Stimulated activated CD8-positive, alpha-beta memory T cell treated with anti-CD3 and anti-CD28 coated beads, Interleukin-2, amount 100 ng/mL, for 1 hour (primary cell): ENCODE measurements at places on chromosomes 1 and 21.

GRCh38 chr1:6880951-6881690 is 95.9 kb downstream of the CAMTA1 start:
- no peak for DNase-seq

DNA sequence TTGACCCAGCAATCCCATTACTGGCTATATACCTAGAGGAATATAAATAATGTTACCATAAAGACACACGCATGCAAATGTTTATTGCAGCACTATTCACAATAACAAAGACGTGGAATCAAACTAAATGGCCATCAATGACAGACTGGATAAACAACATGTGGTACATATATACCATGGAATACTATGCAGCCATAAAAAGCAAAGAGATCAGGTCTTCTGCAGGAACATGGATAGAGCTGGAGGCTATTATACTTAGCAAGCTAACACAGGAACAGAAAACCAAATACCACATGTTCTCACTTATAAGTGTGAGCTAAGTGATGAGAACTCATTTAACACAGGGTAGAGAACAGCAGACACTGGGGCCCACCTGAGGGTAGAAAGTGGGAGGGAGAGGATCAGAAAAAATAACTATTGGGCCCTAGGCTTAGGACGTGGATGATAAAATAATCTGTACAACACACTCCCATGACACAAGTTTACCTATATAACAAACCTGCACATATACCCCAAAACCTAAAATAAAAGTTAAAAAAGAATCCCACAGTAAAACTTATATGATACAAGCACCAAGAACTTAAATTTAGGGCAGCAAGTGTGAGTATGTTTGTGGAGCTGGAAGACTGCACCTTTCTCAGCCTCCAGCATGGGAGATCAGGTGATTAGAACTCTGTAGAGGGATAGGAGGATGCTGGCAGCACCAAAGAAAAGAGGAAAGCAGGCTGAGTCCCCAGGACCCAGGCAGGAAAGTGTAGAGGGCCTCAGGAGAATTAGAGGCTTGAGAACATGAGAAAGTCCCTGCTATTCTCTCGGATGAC is 320.8 kb upstream of the USP24 start:
- DNase-seq: no peak

DNA sequence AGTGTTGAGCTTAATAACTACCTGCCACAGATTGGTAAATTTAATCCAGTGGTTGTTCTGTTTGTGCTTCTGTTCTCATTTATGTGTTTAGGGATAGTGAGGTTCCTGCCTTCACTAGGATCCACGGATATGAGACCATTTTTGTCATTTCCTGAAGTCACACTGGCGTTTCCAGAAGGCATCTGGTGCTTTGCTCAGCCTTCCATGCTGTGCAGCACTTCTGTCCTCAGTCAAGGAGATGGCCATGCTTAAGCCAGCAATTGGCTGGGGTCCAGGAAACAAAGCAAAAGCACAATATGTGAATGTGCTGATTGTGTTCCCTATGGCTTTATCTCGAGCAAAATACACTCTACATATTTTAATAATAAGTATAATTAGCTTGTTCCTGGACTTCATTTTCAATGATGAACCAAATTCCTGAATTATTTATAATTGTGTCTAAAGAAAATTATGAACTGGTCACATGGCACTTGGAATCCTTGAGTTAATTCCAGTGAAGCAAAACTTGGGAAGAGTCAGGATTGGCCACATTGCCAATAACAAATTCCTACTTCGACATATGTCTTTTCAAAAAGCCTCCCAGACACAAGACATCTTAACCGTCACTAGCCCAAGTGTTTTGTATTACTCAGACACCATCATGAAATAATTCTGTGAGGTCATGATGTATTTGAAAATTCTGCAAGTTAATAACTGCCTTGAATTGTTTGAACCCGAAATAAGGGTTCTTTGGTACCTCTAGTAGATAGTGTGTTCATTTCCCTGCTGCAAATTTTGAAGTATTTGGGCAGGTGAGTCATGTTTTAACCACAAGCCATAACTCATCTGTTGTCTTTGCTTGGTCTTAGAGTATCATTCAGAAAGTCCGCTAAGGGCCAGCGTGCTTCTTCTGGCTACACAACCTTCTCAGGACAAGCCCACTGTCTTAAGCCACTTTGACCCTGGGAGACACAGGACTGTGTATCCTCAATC is 412.4 kb downstream of the DISC1 start:
- no peak for DNase-seq

GRCh38 chr21:31103571-31104265 is 65.4 kb upstream of the KRTAP19-8 start:
- no peak for DNase-seq

- no peak for DNase-seq
Observed at GRCh38 chr1:155170806-155171205, 2.3 kb downstream of the KRTCAP2 start.

DNA sequence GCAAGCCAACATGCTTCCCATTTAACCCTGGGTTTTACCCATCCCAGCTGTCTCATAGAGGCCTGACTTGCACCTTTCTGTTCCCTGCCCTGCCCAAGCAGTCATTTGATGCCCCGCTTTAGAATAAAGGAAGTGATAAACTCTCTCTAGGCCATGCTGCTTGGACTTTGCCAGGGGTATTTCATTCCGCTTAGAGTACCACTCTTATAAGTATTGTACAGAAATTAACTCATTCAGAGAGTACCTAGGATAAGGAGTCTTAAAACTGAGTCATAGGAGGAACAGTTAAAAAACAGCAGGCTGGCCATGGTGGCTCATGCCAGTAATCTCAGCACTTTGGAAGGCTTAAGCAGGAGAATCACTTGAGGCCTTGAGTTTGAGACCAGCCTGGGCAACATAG is 21.0 kb upstream of the LYST start:
- no peak for DNase-seq

GRCh38 chr1:162530307-162530987 is 31.1 kb upstream of the UAP1 start:
- no peak for DNase-seq
